Caki2 (cell line): ENCODE measurements at places on chromosomes 6 and 20. TPM values are rescaled to one million over a fixed set of nuclear protein-coding genes. Genes with fewer than 3 reads are reported as not detected.

The SRC gene
- total RNA-seq: 124 and 153 TPM in 2 replicates

The OR2B2 gene
- total RNA-seq: not detected in 2 replicates

The PACRG gene
- total RNA-seq: not detected in 2 replicates

The RPS10 gene
- 2,697 and 2,797 TPM in 2 replicates for total RNA-seq

The OPRM1 gene
- total RNA-seq: not detected in 2 replicates

The LY6G6F gene
- total RNA-seq: not detected in 2 replicates

The PPDPF gene
- total RNA-seq: 35.9 and 103 TPM in 2 replicates
